Activated CD4-positive, alpha-beta T cell treated with anti-CD3 and anti-CD28 coated beads, Interleukin-2, amount 10 ng/mL, durations not matched to agents 24 days and 14 days (primary cell): ENCODE measurements at places on chromosomes 6 and 20. TPM values are rescaled to one million over a fixed set of nuclear protein-coding genes. Genes with fewer than 3 reads are reported as not detected.

- no peak overlapping the region for H3K4me3 ChIP-seq
- DNase-seq = no peak
- peaks cover 15% of the 10 kb centered on the region for H3K27me3 ChIP-seq
- no peaks in the 10 kb centered on the region for H3K4me1 ChIP-seq
- no peaks in the 10 kb centered on the region for H3K36me3 ChIP-seq
- H3K27ac ChIP-seq = no peak overlapping the region
Observed at GRCh38 chr20:43287637-43288036, 97.9 kb upstream of the PTPRT start.

RIPOR3 gene
- total RNA-seq = not detected in 2 replicates

DNA sequence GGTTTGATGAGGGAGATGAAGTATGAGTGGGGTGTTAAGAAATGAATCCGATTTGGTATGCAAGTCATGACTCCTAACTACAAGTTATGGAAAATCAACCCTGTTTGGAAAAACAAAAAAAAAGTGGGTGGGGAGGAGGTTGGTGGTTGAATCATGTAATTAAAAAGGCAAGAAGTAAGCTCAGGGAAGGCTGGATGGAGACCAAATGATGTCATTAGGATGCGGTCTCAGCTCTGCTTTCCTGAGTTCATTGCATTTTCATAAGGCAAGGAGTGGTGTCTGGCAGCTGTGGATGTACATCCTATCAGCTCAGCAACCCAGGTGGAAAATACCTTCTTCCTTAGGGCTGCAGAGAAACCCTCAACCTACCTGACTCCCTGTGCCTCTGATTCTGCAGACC is 60.4 kb upstream of the AKAP12 start:
- no peak overlapping the region for H3K4me3 ChIP-seq
- peaks cover 2% of the 10 kb centered on the region for H3K27me3 ChIP-seq
- DNase-seq = no peak
- H3K36me3 ChIP-seq = no peaks in the 10 kb centered on the region
- H3K4me1 ChIP-seq = no peaks in the 10 kb centered on the region

DNA sequence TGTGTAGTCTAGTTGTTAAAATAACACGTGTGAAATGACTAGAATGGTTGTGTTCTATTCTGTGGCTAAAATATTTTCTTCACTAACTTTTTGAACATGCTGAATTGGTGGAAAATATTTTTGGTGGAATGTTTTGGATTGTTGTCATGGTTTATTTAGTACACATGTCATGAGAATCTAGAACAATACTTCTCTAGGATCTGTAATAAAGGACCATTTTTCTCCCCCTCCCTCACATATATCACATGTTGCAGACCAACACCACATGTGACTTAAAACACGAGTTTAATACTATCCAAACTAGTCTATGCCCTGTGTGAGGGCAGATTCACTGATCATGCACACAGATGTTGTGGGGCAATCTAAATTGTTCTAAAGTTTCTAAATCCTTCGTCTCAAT is 29.2 kb downstream of the FIG4 start:
- H3K27ac ChIP-seq = no peak overlapping the region
- H3K27me3 ChIP-seq = no peaks in the 10 kb centered on the region
- DNase-seq = no peak

ZNF343 gene
- 18.9 and 21.4 TPM in 2 replicates for total RNA-seq

C20orf141 gene
- total RNA-seq = not detected in 2 replicates

- no peaks in the 10 kb centered on the region for H3K4me1 ChIP-seq
- no peak overlapping the region for H3K4me3 ChIP-seq
- H3K27ac ChIP-seq = no peak overlapping the region
- no peaks in the 10 kb centered on the region for H3K36me3 ChIP-seq
- no peak for DNase-seq
Observed at GRCh38 chr6:19492636-19493405, 344.3 kb upstream of the ID4 start.

GRCh38 chr6:124470803-124471202 is 491.4 kb upstream of the RNF217 start:
- no peak overlapping the region for H3K27ac ChIP-seq
- DNase-seq = no peak
- H3K36me3 ChIP-seq = no peaks in the 10 kb centered on the region
- no peak overlapping the region for H3K4me3 ChIP-seq
- no peaks in the 10 kb centered on the region for H3K4me1 ChIP-seq

DNA sequence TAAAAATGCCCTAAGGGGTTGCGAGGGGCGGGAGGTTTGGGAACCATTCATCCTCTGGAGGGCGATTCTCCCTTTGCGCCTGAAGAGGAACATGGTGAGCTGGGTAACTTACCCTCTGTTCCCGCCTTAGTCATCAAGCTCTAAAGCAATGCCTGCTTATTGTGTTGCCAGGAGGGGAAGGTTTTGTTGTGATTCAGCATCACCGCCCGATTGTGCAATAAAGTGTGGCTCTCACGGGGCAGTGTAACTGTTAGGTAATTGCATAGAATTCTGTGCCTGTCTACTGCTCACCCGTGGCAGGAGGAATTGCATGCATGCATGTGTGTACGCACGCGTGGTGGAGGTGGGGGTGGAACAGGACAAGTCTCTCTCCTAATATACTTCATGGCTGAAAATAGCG is 95.5 kb upstream of the AGPAT4 start:
- no peaks in the 10 kb centered on the region for H3K27me3 ChIP-seq
- H3K4me1 ChIP-seq = no peaks in the 10 kb centered on the region
- H3K4me3 ChIP-seq = no peak overlapping the region
- H3K27ac ChIP-seq = no peak overlapping the region
- DNase-seq = no peak

- H3K27ac ChIP-seq = peak overlapping the region; percentile 88
- peak overlapping the region; percentile 91 for H3K4me3 ChIP-seq
- H3K36me3 ChIP-seq = no peaks in the 10 kb centered on the region
Observed at GRCh38 chr20:18588574-18588933, 700 bp downstream of the DTD1 start.

DNA sequence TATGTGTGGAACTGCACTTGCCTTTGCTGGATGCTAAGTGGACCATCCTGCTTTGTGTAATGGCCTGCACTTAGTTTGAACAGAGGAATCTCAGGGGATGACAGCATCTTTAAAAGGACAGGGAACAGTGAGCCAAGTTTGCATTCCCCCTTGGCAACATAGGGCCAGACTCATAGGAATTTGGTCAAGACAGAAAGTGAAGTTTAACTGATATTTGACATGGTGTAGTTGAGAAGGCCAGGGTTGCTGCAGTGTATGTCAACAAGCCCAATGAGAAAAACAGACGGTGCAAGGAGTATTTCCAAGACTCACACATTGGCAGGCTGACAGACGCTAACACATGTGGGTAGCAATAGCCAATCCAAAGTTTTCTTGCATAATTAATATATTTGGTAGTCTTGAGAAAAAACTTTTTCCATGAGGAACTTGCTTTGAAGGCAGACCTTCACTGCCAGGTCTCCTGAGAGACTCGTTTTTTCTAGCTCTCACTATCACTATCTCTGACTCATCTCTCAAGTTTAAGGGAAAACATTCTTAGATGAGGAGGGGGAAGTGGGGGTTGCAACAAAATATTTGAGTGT is 213.8 kb downstream of the IBTK start:
- DNase-seq = no peak
- no peaks in the 10 kb centered on the region for H3K27me3 ChIP-seq
- H3K4me1 ChIP-seq = no peaks in the 10 kb centered on the region
- no peak overlapping the region for H3K4me3 ChIP-seq
- no peaks in the 10 kb centered on the region for H3K36me3 ChIP-seq
- H3K27ac ChIP-seq = no peak overlapping the region

MEI4 gene
- total RNA-seq = not detected in 2 replicates

TSHZ2 gene
- 28.0 and 29.5 TPM in 2 replicates for total RNA-seq

- DNase-seq = no peak
- H3K27ac ChIP-seq = no peak overlapping the region
- no peaks in the 10 kb centered on the region for H3K36me3 ChIP-seq
- peaks cover 16% of the 10 kb centered on the region for H3K27me3 ChIP-seq
- H3K4me1 ChIP-seq = no peaks in the 10 kb centered on the region
Observed at GRCh38 chr6:36018339-36018738, 6.1 kb downstream of the SLC26A8 start.

FNDC11 gene
- total RNA-seq = 0.12 and 0.16 TPM in 2 replicates

DNA sequence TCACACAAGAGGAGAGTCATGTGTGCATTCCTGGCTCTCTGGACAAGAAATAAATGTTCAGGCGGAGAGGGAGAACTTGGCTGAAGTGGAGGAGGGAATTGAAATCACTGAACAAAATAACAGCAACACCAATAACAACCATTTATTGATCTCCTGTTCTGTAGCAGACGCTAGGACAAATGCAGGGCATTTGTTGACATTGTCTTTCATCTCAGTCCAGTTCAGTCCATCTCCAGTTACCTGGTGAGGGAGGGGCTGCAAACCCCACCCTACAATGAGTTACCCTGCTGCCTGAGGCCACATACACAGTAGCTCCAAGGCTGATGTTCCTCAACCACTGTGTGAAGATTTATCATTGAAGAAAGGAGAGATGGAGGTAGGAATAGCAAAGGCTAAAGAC is 27.3 kb downstream of the UNC5CL start:
- no peak overlapping the region for H3K27ac ChIP-seq
- DNase-seq = no peak
- H3K4me1 ChIP-seq = no peaks in the 10 kb centered on the region
- H3K27me3 ChIP-seq = peaks cover 3% of the 10 kb centered on the region
- no peak overlapping the region for H3K4me3 ChIP-seq

UST gene
- total RNA-seq = 0.70 and 0.90 TPM in 2 replicates

GRCh38 chr20:38692436-38693411 is 31.6 kb upstream of the SLC32A1 start:
- peaks cover 4% of the 10 kb centered on the region for H3K27me3 ChIP-seq
- H3K4me3 ChIP-seq = no peak overlapping the region
- DNase-seq = peak; percentile 88
- no peaks in the 10 kb centered on the region for H3K36me3 ChIP-seq

GRCh38 chr6:167103041-167103891 is 19.6 kb upstream of the CCR6 start:
- peaks cover 13% of the 10 kb centered on the region for H3K4me1 ChIP-seq
- no peaks in the 10 kb centered on the region for H3K36me3 ChIP-seq
- DNase-seq = no peak
- no peak overlapping the region for H3K4me3 ChIP-seq

DNA sequence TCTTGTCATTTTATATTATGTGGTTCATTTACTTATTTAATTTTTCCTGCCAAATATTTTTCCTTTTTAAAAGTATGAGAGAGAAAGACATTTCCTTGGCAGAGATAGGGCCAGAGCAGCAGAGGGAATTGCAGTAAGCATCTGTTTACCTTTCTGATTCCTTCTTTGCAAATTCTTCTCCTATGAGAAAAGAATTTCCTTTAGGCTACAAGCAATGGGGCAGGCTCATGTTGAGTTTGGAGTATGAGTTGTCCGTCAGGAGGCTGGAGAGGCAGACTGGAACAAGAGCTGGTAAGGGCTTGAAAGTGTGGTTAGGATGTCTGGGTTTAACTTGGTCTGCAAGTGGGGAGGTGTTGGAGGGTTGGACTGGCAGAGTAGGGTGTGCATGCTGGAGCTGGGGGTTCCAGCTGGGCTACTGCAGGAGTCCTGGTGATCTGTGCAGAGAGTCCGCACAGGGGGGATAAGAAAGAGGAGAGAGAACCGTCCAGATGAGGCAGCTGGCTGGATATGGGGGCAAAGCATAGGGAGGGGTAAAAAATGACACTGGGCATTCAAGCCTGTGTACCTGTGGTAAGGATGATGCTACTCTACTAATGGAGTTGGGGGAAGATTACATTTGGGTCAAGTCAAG is 19.7 kb downstream of the TIAM2 start:
- no peak overlapping the region for H3K4me3 ChIP-seq
- DNase-seq = no peak
- H3K4me1 ChIP-seq = peaks cover 7% of the 10 kb centered on the region
- H3K27ac ChIP-seq = no peak overlapping the region
- peaks cover 2% of the 10 kb centered on the region for H3K36me3 ChIP-seq
- peaks cover 12% of the 10 kb centered on the region for H3K27me3 ChIP-seq

MYCT1 gene
- total RNA-seq = not detected in 2 replicates

SLC24A3 gene
- not detected in 2 replicates for total RNA-seq
